ENCODE measurements at places on chromosomes 1 and 21. TPM values are rescaled to one million over a fixed set of nuclear protein-coding genes. Genes with fewer than 3 reads are reported as not detected.

NPHS2 gene
- not detected for total RNA-seq

ELAVL4 gene
- not detected for total RNA-seq

OR2M4 gene
- not detected for total RNA-seq

CTH gene
- 3.0 TPM for total RNA-seq

NPPB gene
- not detected for total RNA-seq

Data from G401 (cell line).